Omental fat pad (tissue), 4 donors: ENCODE measurements at places on chromosomes 7 and 10.

DNA sequence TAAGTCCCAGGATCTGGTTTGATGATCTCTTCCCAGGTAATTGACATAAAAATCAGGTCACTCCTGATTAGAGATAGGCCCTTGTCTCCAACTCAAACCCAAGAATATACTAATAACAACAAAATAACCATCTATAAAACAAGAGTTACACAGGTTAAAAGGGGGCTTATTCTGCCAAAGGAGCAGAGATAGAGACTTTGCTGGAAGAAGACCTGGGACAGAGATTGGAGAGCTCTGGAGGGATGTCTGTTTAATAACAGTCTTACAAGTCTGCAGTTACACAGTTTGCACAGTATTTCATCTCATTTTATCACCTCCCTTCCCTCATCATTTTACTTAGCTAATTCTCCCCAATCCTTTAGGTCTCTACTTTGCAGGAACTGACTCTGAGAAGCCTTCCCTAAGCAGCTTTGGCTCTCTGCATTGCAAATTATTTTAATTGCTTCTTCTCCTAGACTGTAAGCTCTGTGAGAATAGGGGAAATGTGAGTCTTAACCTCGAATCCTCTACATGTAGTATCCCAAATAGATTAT, 3.7 kb upstream of the ZNF438 start:
- DNase-seq, result no peak

GRCh38 chr10:80356563-80356988, at the start of the genes DYDC1 and DYDC2:
Gene DYDC1, minus strand, starts transcription at chr10:80356755. Its CDS starts 4,154 bp downstream, at chr10:80352601.
Gene DYDC2, plus strand, starts transcription at chr10:80356781. Its CDS starts 5,663 bp downstream, at chr10:80362444.
- no peak for DNase-seq

DNA sequence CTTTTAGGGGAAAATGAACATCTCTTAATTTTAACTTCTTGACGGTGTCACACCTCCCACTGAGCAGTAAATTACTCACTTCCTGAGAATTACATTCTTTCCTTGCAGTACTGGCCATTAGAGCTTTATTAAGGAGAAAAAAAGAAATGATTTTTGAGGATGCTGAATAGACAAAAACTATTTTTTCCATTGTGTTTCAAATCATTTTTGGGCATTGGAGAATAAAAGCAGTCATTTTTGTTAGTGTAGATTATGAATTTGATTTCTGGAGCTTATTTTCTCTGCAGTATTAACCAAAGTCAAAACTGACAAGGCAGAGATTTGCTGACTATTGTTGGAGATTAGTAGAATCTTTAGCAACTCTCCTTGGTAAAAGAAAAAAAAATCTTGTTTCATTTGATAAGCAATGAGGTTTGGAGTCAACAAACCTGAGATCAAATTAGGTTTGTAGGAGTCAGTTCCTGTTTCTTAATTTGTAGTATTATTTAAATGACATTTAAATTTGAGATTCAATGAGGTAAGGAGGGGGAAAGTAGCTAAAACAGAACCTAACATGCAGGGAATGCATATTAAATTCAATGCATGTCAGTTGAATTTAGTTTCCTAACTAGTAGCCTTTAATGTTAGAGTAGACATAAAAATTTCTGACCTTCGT, 70.6 kb downstream of the AP3M1 start:
- DNase-seq, result no peak

DNA sequence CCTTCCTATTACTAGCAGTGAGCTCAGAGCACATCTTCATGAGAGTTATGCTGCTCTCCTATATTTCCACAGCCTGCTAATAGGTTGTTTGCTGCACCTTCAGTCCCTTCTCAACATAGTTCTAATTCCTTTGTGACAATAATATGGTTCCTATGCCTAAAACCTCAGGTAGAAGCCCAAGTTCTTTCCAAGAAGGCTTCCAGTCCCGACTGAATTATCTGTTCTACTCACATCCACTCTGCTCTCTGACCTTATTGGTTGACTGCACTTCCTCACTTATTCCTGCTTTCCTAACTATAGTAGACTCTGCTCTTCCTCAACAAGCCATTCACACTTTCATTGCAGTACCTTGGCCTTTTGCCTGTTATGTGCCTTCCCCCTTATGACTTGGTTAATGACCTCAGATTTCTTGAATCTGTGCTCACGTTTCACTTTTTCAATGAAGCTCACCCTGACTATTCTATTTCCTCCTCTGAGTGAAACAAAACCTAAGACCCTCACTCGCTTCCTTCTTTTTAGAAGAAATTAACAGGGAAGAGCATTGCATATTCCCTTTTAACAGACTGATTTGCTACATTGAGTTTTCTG, 132.7 kb downstream of the MDFIC start:
- no peak for DNase-seq
